ENCODE measurements at places on chromosomes 11 and 22. TPM values are rescaled to one million over a fixed set of nuclear protein-coding genes. Genes with fewer than 3 reads are reported as not detected.

The HEPHL1 gene
- polyA plus RNA-seq: not detected

The LRRC74B gene
- not detected for polyA plus RNA-seq

The LARGE1 gene
- 33.7 TPM for polyA plus RNA-seq

The ADAMTS15 gene
- 16.9 TPM for polyA plus RNA-seq

The ENTHD1 gene
- not detected for polyA plus RNA-seq

The TEX54 gene
- polyA plus RNA-seq: not detected

The OR8K3 gene
- polyA plus RNA-seq: not detected

The PCNX3 gene
- 11.6 TPM for polyA plus RNA-seq

The XKR3 gene
- not detected for polyA plus RNA-seq

The LDHAL6A gene
- polyA plus RNA-seq: not detected

DNA sequence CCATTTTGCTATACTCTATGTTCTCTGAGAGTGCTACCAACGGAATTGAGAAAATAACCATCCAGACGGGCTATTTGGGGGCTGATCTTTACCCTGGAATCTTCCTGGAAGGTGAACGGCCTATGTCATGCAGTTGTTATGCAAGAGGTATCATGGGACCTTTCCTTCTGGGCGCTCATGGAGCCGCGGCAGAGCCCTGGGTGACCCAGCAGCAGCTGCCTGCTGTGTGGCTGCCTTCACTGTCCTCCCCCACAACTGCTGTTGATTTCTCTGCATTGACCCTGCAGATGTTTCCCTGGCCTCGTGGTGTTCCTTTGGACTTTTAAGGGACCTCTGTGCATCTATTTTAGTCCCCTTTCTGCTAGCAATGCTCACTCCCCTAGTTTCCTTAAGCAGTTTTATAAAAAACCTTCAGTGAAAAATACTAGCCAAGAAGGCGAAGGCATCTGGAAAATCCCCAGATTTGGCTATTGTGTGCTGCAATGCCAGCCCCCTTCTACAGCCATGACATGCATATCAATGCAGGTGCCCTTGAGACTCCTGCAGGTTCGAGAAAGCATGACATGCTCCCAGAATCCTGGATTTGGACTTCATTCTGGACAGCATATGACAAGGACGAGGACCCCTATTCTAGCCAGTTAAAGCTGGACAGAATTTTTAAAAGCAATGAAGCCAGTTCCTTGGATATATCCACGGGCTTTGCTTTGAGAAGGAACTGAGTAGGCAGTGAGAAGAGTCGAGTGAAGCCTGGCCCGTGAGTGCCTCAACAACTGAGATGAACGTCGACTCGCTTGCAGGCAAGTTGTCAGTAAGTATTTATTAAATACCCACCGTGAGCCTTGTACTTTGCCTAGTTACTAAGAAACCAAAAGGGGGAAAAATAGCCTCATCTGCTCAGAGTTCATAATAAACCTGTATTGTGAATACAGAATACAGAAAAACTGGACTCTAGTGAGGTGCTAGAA is at the start of gene SLC25A18:
Gene SLC25A18 (plus strand): TSS at position 593 of the 965 bp plus-strand sequence. CDS start 16,447 bp downstream, outside the sequence.
- DNase-seq: peak; percentile 64
- H3K4me1 ChIP-seq: peaks cover 21% of the 10 kb centered on the region
- peak within 1 kb of the TSS; percentile 83 for H3K27ac ChIP-seq
- H3K4me3 ChIP-seq: peak within 1 kb of the TSS; percentile 9

GRCh38 chr11:70805971-70806370 is 407.6 kb downstream of the CTTN start:
- DNase-seq: no peak
- H3K4me1 ChIP-seq: no peaks in the 10 kb centered on the region
- H3K36me3 ChIP-seq: no peaks in the 10 kb centered on the region
- H3K27me3 ChIP-seq: no peaks in the 10 kb centered on the region

GRCh38 chr11:119377961-119378667 is 3.4 kb downstream of the USP2 start:
- H3K4me3 ChIP-seq: peak overlapping the region; percentile 57
- H3K27ac ChIP-seq: peak overlapping the region; percentile 83
- H3K4me1 ChIP-seq: peaks cover 16% of the 10 kb centered on the region
- H3K36me3 ChIP-seq: no peaks in the 10 kb centered on the region

- H3K4me1 ChIP-seq: peaks cover 49% of the 10 kb centered on the region
- peaks cover 62% of the 10 kb centered on the region for H3K36me3 ChIP-seq
- H3K4me3 ChIP-seq: no peak overlapping the region
- H3K27me3 ChIP-seq: no peaks in the 10 kb centered on the region
These were observed 9.8 kb upstream of the TSSC4 start for GRCh38 chr11:2390725-2391151.

GRCh38 chr22:17580441-17581031 is 17.2 kb downstream of the SLC25A18 start:
- H3K36me3 ChIP-seq: no peaks in the 10 kb centered on the region
- no peak for DNase-seq
- no peak overlapping the region for H3K27ac ChIP-seq
- H3K4me3 ChIP-seq: no peak overlapping the region

GRCh38 chr11:134170177-134170918 is 53.4 kb downstream of the NCAPD3 start:
- no peak overlapping the region for H3K27ac ChIP-seq
- H3K4me3 ChIP-seq: no peak overlapping the region
- DNase-seq: no peak
- H3K4me1 ChIP-seq: no peaks in the 10 kb centered on the region
- H3K27me3 ChIP-seq: no peaks in the 10 kb centered on the region

GRCh38 chr11:119316016-119316728 is 758 bp downstream of the MCAM start:
- peaks cover 38% of the 10 kb centered on the region for H3K36me3 ChIP-seq
- peak overlapping the region; percentile 82 for H3K27ac ChIP-seq
- peak overlapping the region; percentile 77 for H3K4me3 ChIP-seq
- peaks cover 70% of the 10 kb centered on the region for H3K4me1 ChIP-seq
- H3K27me3 ChIP-seq: no peaks in the 10 kb centered on the region

DNA sequence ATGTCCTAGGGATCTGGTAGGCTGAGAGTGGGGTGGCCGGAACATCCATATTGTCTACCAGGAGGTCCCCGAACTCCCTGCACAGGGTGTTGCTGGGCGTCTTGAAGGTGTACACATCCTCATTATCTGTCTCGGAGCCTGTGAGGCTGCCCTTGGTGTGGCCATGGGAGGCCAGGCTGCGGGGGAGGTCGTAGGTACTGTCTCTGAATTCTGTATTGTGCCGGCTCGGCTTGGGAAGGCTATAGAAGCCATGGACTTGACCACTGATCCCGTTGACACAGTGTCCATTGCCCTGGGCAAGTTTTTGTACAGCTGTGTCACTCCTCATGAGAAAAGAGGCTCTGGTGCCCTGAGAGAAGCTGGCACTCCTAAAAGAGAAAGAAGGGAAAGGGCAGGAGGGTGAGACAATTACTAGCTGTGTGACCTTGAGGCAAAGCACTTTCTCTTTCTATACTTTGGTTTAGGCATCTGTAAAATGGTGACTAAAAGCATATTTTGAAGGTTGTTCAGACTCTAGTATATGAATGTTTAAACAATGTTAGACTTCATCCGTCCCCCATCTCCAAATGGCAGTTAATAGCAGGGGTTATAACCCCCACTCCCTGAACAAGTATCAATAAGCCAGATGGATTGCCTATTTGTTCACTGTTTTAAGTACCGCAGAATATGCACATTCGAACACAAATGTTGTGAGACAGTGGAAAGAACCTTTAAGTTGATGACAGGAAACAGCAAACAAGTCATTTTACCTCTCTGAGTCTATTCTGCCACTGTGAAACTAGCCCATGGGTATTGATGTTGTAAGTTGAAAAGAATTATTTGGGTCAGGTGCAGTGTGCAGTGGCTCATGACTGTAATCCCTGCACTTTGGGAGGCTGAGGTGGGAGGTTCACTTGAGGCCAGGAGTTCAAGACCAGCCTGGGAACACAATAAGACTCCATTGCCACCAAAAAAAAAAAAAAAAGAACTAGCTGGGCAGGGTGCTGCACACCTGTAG is 38.3 kb downstream of the USP35 start:
- H3K27ac ChIP-seq: no peak overlapping the region
- H3K4me3 ChIP-seq: no peak overlapping the region
- no peaks in the 10 kb centered on the region for H3K27me3 ChIP-seq
- no peak for DNase-seq
- H3K4me1 ChIP-seq: no peaks in the 10 kb centered on the region

- no peak overlapping the region for H3K27ac ChIP-seq
- DNase-seq: no peak
- H3K4me3 ChIP-seq: no peak overlapping the region
- H3K36me3 ChIP-seq: no peaks in the 10 kb centered on the region
- H3K27me3 ChIP-seq: no peaks in the 10 kb centered on the region
- no peaks in the 10 kb centered on the region for H3K4me1 ChIP-seq
These were observed 380.6 kb downstream of the CTTN start for GRCh38 chr11:70778883-70779282.

DNA sequence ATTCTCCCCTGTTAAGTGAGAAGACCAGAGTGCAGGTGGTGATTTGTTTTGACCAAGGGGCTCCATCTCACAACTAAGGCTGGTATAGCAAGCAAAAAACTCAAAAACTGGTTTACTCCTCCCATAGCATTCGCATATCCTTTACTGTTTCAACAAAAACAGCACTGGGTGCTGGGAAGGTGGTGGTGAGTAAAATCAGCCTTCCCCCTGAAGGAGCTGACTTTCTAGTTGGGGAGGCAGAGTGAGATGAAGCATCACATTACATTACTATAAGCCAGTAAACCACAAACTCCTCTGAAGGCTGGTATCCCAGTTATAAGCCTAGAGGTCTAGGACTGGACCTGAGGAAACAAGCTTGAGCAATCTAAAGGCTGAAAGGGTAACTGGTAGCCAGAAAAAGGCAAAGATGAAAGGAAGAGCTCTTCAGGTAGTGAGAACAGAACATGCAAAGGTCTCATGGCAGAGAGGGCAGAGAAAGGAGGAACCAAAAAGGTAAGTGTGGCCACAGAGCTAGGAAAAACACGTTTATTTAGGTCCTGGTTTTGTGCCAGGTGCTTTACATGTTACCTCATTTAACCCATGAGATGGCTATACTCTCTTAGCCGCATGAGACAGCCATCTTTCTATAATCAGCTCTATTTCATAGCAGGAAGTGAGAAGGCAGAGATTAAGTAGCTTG is 22.3 kb downstream of the TMEM123 start:
- H3K36me3 ChIP-seq: no peaks in the 10 kb centered on the region
- no peak overlapping the region for H3K4me3 ChIP-seq
- H3K27me3 ChIP-seq: no peaks in the 10 kb centered on the region
- H3K4me1 ChIP-seq: peaks cover 38% of the 10 kb centered on the region
- no peak overlapping the region for H3K27ac ChIP-seq

DNA sequence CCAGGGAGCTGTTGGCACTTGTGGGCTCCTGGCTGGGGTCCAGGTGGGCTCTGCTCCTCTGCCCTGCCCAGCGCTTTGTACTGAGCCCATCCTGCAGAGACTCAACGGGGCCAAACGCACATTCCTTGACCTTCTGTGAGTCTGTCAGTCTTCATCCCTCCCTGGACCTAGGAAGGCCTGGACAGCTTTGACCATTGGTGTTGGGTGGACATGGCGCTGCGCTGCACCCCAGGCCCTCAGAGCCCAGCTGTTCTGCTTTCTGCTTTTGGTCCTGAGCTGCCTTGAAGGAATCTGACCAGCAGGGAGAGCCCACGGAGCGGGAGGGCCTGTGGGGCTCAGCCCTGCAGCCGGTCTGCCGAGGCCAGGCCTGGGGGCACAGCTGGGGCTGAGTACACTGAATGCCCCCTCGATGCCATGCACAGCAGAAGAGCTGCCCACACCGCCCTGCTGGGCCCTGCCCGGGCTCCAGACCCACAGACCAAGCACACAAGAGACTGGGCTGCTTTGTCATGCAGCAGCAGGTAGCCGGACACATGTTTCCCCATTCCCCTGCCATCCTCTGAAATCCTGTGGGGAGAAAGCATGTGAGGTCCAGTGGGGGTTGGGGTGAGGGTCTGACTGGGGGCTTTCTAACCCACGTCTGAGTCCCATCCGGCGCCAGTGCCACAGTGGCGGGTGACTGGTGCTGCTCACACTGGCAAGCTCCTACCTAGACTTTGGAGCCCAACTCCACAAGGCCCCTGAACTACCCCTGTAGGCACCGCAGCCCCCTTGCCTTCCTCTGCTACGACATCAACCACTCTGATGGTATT is 24.1 kb upstream of the CCDC188 start:
- no peaks in the 10 kb centered on the region for H3K27me3 ChIP-seq
- DNase-seq: no peak

DNA sequence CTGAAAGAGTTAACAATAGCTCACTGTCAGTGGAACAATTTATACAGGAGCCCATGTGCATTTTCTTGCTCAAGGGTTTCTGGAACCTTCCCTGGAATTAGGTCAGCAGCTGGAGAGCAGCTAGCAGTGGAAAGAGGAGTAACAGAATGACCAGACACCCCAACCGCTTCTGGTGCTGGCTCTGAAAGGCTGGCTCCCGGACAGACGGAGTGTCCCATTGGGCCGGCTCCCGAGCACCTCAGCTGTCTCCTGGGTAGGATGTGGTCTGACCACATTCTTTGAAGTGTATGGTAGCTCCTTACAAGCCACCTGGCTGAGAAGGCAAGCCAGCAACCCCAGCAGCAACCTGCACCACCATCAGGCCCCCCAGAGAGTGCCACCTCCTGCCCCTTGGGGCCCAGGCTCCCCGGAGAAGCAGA is 44.7 kb downstream of the ABTB2 start:
- no peak overlapping the region for H3K4me3 ChIP-seq
- peak; percentile 20 for DNase-seq
- no peaks in the 10 kb centered on the region for H3K36me3 ChIP-seq
- H3K4me1 ChIP-seq: peaks cover 66% of the 10 kb centered on the region
- no peaks in the 10 kb centered on the region for H3K27me3 ChIP-seq
- peak overlapping the region; percentile 10 for H3K27ac ChIP-seq

GRCh38 chr11:64887757-64888405 is 9.5 kb upstream of the EHD1 start:
- H3K27me3 ChIP-seq: no peaks in the 10 kb centered on the region
- H3K36me3 ChIP-seq: no peaks in the 10 kb centered on the region
- H3K27ac ChIP-seq: peak overlapping the region; percentile 15
- peak overlapping the region; percentile 39 for H3K4me3 ChIP-seq
- H3K4me1 ChIP-seq: peaks cover 45% of the 10 kb centered on the region

GRCh38 chr11:119479685-119480275 is 56.8 kb upstream of the THY1 start:
- H3K36me3 ChIP-seq: no peaks in the 10 kb centered on the region
- no peak overlapping the region for H3K4me3 ChIP-seq
- DNase-seq: no peak
- peaks cover 3% of the 10 kb centered on the region for H3K4me1 ChIP-seq
- H3K27ac ChIP-seq: no peak overlapping the region
- no peaks in the 10 kb centered on the region for H3K27me3 ChIP-seq

GRCh38 chr22:24411256-24412004 is 16.0 kb upstream of the ADORA2A start:
- no peaks in the 10 kb centered on the region for H3K27me3 ChIP-seq
- H3K27ac ChIP-seq: no peak overlapping the region
- H3K36me3 ChIP-seq: peaks cover 50% of the 10 kb centered on the region
- peaks cover 29% of the 10 kb centered on the region for H3K4me1 ChIP-seq

- no peak overlapping the region for H3K4me3 ChIP-seq
- H3K27ac ChIP-seq: no peak overlapping the region
- no peaks in the 10 kb centered on the region for H3K36me3 ChIP-seq
- DNase-seq: no peak
- no peaks in the 10 kb centered on the region for H3K27me3 ChIP-seq
These were observed 484.3 kb downstream of the SOX6 start for GRCh38 chr11:15871904-15872626.

- H3K4me3 ChIP-seq: no peak overlapping the region
- no peak overlapping the region for H3K27ac ChIP-seq
- DNase-seq: no peak
- H3K27me3 ChIP-seq: no peaks in the 10 kb centered on the region
- peaks cover 58% of the 10 kb centered on the region for H3K4me1 ChIP-seq
These were observed 89.0 kb upstream of the BLID start for GRCh38 chr11:122205036-122205435.

- H3K36me3 ChIP-seq: no peaks in the 10 kb centered on the region
- no peaks in the 10 kb centered on the region for H3K4me1 ChIP-seq
- no peak overlapping the region for H3K4me3 ChIP-seq
- no peak overlapping the region for H3K27ac ChIP-seq
- no peak for DNase-seq
- H3K27me3 ChIP-seq: no peaks in the 10 kb centered on the region
These were observed 69.0 kb upstream of the NARS2 start for GRCh38 chr11:78643676-78644056.

Data from heart right ventricle (tissue), 16 donors.